ENCODE measurements at places on chromosomes 5 and 9.

DNA sequence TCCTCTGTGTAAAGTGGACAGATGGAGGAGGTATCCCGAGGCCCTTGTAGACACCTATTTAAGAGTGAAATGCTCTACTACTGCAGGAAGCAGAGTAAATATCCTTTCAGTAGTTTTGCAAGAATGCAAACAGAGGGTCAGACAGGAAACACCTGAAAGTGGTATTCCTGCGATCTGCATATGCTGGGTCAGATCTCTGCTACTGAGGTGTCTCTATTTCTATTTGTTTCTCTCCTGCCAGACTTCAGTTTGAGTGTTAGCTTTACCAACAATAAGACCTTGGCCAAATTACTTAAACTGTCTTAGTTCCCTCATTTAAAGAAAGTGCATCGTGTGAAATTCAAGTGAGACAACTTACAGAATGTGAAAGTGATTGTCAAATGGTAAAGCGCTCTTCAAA, 47.6 kb downstream of the JAKMIP2 start:
- no peak for DNase-seq

DNA sequence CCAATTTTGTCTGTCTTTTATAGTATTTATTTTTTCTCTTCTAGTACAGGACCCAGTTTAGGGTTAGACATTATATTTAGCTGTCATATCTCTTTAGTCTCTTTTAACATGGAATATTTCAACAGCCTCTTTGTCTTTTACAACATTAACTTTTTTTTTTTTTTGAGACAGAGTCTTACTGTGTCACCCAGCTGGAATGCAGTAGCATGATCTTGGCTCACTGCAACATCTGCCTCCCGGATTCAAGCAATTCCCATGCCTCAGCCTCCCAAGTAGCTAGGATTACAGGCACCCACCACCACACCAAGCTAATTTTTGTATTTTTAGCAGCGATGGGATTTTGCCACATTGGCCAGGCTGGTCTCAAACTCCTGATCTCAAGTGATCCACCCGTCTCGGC, 90.1 kb downstream of the ADAMTS6 start:
- DNase-seq = no peak

- DNase-seq = no peak
Measured at GRCh38 chr5:902129-902916, 9.6 kb downstream of the TRIP13 start.

DNA sequence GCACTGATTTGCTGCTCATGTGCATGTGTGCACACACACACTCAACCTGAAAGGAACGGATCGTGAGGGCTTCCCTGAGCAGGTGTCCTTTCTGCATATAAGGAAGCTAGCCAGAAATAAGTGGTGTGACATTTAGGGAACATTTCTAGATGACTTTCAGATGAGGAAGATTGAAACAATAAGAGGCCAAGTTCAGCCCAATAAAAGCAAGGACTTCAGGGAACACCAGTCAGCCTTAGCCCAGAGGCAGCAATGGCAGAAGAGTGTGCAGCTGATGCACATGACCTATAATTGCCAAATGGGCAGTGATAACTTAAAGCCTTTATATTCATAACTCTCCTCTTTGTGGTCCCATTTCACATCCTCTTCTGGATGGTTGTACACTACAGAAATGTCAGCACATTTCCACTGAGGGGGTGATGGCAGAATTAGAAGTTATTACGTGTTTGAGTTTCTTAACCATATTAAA, 255.5 kb downstream of the TRIM32 start:
- DNase-seq = no peak

DNA sequence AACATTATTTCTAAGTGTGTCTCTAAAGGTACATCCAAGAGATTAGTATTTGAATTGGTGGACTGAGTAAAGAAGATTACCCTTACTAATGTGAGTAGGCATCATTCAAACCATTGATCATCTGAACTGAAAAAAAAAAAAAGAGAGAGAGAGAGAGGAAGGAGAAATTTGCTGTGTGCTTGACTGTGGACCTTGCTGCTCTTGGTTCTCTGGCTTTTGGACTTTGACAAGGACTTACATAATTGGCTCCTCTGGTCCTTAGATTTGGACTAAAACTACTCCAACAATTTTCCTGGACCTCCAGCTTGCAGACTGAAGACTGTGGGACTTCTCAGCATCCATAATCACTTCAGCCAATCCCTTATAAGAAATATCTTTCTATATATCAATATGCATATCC, 1091.9 kb upstream of the EDIL3 start:
- no peak for DNase-seq

DNA sequence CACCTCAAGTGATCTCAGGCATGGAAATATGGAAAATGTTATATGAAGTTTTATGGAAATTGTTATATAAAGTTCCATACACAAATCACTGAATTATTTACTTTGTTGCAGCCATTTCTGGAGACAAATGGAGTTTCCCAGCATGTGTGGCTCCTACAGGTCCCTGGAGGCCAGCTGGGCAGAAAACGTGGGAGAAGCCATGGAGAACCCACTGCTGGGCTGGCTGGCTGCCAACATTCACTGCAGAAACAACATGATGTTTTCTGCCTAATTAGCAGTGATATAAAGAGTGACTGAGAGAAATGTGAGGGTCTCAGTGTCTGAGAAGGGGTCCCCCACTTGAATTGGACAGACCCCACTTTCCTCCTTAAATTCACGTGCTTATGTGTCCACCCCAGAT, 208.8 kb upstream of the IRX2 start:
- no peak for DNase-seq
